Stimulated activated CD4-positive, alpha-beta T cell treated with anti-CD3 and anti-CD28 coated beads, TNF-alpha, amount 100 ng/mL, for 4 hours (primary cell): ENCODE measurements at places on chromosomes 3 and 15.
A peak's percentile ranks its signal among the peaks of the same experiment; 100 is the strongest.

DNA sequence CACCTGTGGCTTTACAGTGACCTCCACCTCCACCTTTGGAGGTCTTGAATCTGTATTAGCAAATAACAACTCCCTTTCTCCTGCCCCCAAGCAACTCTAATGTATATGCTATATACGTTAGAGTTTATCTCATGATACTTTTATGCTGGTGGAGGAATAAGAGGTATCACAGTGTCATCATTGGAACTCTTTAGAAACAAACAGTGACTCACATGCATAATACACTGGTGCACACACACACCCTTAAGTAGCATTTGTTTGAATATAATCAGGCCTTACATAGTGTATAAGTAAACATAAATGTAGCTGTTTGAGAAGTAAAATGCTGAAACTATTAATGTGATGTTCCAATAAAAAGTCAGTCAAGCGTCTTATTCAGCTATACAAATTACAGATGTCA is 280.2 kb upstream of the C2CD4B start:
- DNase-seq: no peak

- no peak for DNase-seq
Measured at GRCh38 chr3:16130066-16130465, 44.4 kb upstream of the GALNT15 start.

DNA sequence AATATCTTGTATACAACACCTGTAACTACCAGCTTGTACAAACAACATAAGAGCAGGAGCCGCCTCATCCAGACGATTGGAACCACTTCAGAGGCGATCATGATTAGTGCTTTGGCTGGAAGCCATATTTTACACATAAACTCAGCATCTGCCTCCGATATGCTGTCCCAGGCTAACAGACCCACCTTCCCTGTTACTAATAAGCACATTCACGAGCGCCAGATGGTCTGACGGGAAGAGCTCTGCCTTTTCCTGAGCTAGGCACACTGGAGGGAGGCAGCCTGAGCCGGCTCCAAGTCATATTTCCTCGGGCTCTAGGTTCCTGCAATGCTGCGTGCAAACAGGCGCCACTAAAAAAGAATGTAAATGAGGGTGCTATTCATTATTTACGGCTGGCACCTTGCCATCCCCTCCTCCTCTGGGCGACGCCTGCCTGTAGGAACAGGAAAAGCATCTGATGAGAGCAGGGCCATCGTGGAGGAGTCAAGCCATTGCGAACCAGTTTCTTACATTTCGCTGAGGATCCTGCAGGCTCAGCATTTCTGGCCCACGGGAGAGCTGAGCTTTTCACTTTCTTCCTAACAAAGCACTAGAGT is 98.2 kb downstream of the ANXA2 start:
- DNase-seq: no peak

- DNase-seq: no peak
Measured at GRCh38 chr3:23752126-23752525, 53.6 kb upstream of the UBE2E1 start.

GRCh38 chr3:82814660-82815059 is 1053.2 kb upstream of the GBE1 start:
- DNase-seq: no peak

GRCh38 chr3:10213156-10213792 is 35.0 kb upstream of the TATDN2 start:
- no peak for DNase-seq

GRCh38 chr15:82649226-82649999 is 2.2 kb upstream of the CPEB1 start:
- DNase-seq: no peak

DNA sequence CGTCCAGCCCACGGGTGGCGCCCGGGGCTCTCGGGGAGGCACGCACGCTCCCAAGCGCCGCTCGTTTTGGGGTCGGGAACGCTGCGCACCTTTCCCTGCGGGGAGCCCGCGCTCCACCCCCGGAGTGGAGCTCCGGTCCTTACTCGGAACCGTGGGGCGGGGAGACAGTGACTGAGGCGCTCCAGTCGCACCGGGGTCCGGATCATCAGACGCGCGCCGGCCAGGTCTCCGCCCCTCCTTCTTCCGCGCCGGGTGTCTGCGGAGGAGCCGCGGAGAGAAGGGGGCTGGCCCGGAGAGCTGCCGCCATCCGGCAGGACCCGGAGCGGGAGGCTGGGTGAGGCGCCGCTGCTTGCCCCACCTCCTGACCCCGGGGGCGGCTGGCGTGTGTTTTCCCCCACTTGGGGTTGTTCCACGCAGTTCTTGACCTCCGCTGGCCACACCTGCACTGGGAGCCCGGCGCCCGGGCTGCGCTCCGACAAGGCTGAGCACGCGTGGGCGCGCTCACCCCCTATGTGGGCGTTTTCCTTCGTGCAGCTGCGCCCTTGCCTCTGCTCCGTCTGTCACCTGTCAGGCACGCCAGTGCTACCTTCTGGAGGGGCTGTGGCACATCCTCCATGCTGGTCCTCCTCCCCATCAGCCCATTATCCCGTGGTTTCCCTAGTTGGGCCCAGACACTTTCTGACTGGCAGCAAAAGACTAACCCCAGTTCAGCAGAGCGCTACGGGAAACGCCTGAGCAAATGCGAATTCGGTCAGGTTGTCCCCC is at the start of gene MCF2L2:
Gene MCF2L2 (minus strand): TSS at position 173 of the 765 bp plus-strand sequence. CDS start 642 bp downstream, outside the sequence.
- peak; percentile 51 for DNase-seq
